ENCODE measurements at places on chromosomes 7 and 10. TPM values are rescaled to one million over a fixed set of nuclear protein-coding genes. Genes with fewer than 3 reads are reported as not detected.

DNA sequence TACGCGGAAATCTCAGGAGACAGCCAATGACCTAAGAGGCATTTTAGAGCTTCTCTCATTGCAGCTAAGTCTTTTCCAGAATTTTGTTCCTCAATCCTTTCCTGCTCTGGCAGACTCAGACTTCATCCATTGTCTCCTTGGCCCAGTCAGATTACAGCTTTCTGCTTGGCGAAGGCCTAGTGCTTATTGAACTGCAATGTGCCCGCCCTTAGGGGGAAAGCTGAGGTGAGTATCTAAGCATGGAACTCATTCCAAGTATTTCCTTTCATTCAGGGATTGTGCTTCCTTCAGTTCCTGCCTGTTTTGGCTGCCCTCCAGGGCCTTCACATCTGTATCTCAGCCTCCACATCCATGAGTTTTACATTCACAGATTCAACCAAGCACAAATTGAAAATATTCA is 37.5 kb downstream of the PRLHR start:
- no peaks in the 10 kb centered on the region for H3K4me1 ChIP-seq
- no peak for DNase-seq
- H3K4me3 ChIP-seq = no peak overlapping the region
- no peaks in the 10 kb centered on the region for H3K27me3 ChIP-seq
- no peak overlapping the region for H3K27ac ChIP-seq

DNA sequence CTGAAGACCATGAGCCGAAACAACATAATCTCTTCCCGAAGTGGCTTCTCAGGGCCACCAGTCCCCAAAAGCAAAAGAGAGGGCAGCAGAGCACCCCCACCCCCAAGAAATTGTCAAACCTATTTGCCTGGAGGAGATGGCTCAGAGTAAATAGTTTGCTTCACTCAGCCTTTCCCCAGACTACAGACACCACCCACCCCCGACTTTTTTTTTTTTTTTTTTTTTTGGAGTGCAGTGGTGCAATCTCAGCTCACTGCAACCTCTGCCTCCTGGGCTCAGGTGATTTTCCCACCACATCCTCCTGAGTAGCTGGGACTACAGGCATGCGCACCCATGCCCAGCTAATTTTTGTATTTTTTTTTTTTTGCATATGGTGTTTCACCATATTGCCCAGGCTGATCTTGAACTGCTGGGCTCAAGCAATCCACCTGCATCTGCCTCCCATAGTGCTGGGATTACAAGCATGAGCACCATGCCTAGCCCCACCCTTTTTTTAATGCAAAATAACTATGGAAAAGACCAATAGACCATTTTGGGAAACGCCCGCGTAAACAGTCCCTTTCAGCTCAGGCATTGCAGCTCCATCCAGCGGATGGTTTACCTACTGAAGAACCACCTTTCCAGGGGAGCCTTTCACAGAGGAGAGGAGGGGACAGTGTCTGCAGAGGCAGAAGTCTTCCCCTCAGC is 9.7 kb downstream of the ZMIZ1 start:
- H3K27me3 ChIP-seq = no peaks in the 10 kb centered on the region
- peaks cover 81% of the 10 kb centered on the region for H3K4me1 ChIP-seq
- H3K36me3 ChIP-seq = no peaks in the 10 kb centered on the region
- H3K27ac ChIP-seq = peak overlapping the region; percentile 61

DNA sequence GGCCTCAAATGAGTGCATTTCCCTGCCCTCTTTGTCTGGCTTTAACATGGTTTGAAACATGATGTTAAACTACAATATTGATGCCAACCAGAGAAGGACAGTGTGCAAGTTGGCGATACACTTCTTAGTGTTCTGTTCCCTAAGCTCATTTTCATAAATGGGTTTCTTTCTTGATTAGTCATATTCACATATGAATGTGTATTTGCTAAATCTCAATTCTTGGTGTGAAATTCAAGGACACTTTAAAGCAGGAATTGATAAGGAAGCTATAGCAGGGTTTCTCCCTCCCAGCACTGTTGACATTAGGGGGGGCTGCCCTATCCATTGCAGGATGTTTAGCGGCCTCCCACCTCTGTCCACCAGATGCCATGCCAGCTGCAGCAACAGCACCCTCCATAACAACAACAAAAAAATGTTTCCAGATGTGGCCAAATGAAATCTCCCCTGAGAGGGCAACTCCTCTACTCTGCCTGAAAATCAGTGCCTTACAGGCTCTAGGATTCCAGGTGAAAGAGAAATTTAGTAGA is 13.1 kb downstream of the CCNY start:
- no peaks in the 10 kb centered on the region for H3K36me3 ChIP-seq
- H3K4me3 ChIP-seq = no peak overlapping the region
- H3K4me1 ChIP-seq = peaks cover 28% of the 10 kb centered on the region
- no peak for DNase-seq
- no peaks in the 10 kb centered on the region for H3K27me3 ChIP-seq

DNA sequence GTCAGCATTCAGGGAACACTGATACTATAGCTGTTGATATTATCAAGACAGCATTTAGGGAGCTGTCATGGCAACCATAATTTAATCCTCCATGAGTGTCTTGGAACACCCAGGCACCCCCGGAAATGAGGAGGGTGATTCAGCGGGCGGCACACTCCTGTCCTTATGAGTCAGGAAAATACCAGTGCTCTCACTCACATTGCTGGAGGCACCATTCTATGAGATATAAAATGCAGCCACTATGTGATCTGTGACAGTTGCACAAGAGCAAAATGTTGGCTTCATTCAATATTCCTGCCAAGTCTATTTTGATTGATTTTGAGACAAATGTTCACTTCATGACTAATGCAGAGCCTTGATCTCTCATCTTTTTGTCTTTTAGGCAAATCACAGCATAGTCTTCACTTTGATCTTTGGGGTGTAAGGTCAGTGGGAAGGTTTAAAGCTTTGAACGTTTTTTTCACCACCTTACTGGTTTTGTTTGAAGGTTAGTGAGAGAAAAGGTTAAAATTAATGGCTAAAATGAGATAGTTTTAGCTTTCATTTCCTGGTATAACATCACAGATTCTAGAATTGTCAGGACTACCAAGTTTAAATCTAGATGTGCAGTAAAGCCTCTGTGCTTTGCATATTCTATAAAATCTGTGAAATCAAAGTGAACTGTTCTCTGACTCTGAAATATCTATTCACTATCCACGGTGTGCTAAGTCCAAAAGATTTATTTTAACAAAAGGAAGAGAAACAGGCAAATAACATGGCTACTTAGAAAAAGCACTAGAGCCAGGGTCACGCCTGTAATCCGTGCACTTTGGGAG is 12.4 kb upstream of the ARHGAP12 start:
- H3K27me3 ChIP-seq = no peaks in the 10 kb centered on the region
- H3K27ac ChIP-seq = no peak overlapping the region
- no peak overlapping the region for H3K4me3 ChIP-seq
- peaks cover 10% of the 10 kb centered on the region for H3K4me1 ChIP-seq
- peak; percentile 95 for DNase-seq

- no peak for DNase-seq
- no peaks in the 10 kb centered on the region for H3K27me3 ChIP-seq
- H3K4me1 ChIP-seq = peaks cover 8% of the 10 kb centered on the region
- H3K36me3 ChIP-seq = no peaks in the 10 kb centered on the region
- H3K27ac ChIP-seq = no peak overlapping the region
Observed at GRCh38 chr7:133696056-133696455, 431.1 kb upstream of the LRGUK start.

- H3K4me1 ChIP-seq = peaks cover 10% of the 10 kb centered on the region
- peaks cover 25% of the 10 kb centered on the region for H3K36me3 ChIP-seq
- peak within 1 kb of the TSS; percentile 88 for H3K27ac ChIP-seq
- H3K4me3 ChIP-seq = peak within 1 kb of the TSS; percentile 95
- H3K27me3 ChIP-seq = no peaks in the 10 kb centered on the region
- DNase-seq = peak; percentile 90
Observed at GRCh38 chr7:136868496-136869000, at the start of gene CHRM2. TSS of gene CHRM2 (plus strand) at chr7:136868652. CDS start at chr7:137014866, 146,214 bp downstream.

GRCh38 chr7:5586279-5586962 is 162.8 kb upstream of the TNRC18 start:
- peaks cover 4% of the 10 kb centered on the region for H3K4me1 ChIP-seq
- DNase-seq = no peak
- H3K36me3 ChIP-seq = no peaks in the 10 kb centered on the region
- H3K27me3 ChIP-seq = peaks cover 16% of the 10 kb centered on the region
- H3K4me3 ChIP-seq = no peak overlapping the region
- no peak overlapping the region for H3K27ac ChIP-seq

- no peaks in the 10 kb centered on the region for H3K27me3 ChIP-seq
- no peaks in the 10 kb centered on the region for H3K4me1 ChIP-seq
- H3K4me3 ChIP-seq = no peak overlapping the region
- no peak overlapping the region for H3K27ac ChIP-seq
Observed at GRCh38 chr7:41750661-41751540, 48.0 kb upstream of the INHBA start.

- no peak overlapping the region for H3K27ac ChIP-seq
- H3K4me3 ChIP-seq = no peak overlapping the region
- H3K36me3 ChIP-seq = no peaks in the 10 kb centered on the region
- H3K27me3 ChIP-seq = no peaks in the 10 kb centered on the region
Observed at GRCh38 chr10:51297438-51297837, 223.2 kb downstream of the PRKG1 start.

DNA sequence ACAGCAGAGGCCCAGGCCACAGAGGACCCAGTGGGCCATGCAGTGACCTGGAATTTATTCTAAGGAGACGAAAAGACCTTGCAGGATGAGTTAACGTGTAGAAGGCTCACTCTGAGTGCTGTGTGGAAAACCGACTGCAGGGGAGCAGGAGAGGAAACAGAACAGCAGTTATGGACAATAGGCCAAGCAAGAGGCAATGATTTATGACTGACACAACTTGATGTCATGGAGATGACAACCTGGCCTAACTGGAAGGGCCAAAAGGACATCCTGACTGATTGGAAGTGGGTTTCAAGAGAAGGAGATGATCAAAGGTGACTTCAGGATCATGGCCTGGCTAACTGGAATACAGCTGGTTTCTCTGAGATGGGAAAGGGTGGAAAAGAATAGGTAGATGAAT is 70.2 kb upstream of the RAPGEF5 start:
- DNase-seq = no peak
- H3K4me3 ChIP-seq = no peak overlapping the region
- H3K27me3 ChIP-seq = no peaks in the 10 kb centered on the region
- no peak overlapping the region for H3K27ac ChIP-seq

- peaks cover 13% of the 10 kb centered on the region for H3K4me1 ChIP-seq
- no peaks in the 10 kb centered on the region for H3K27me3 ChIP-seq
- H3K27ac ChIP-seq = no peak overlapping the region
- H3K4me3 ChIP-seq = no peak overlapping the region
- no peak for DNase-seq
- no peaks in the 10 kb centered on the region for H3K36me3 ChIP-seq
Observed at GRCh38 chr10:119201233-119201632, 6.1 kb upstream of the GRK5 start.

GRCh38 chr7:116223588-116223987 is 13.2 kb downstream of the TES start:
- peaks cover 8% of the 10 kb centered on the region for H3K4me1 ChIP-seq
- no peak for DNase-seq
- no peak overlapping the region for H3K27ac ChIP-seq
- H3K36me3 ChIP-seq = no peaks in the 10 kb centered on the region
- no peak overlapping the region for H3K4me3 ChIP-seq

- no peak overlapping the region for H3K27ac ChIP-seq
- H3K4me3 ChIP-seq = no peak overlapping the region
- no peaks in the 10 kb centered on the region for H3K4me1 ChIP-seq
- no peak for DNase-seq
- H3K27me3 ChIP-seq = peaks cover 12% of the 10 kb centered on the region
Observed at GRCh38 chr10:35972275-35972674, 330.2 kb upstream of the FZD8 start.

DNA sequence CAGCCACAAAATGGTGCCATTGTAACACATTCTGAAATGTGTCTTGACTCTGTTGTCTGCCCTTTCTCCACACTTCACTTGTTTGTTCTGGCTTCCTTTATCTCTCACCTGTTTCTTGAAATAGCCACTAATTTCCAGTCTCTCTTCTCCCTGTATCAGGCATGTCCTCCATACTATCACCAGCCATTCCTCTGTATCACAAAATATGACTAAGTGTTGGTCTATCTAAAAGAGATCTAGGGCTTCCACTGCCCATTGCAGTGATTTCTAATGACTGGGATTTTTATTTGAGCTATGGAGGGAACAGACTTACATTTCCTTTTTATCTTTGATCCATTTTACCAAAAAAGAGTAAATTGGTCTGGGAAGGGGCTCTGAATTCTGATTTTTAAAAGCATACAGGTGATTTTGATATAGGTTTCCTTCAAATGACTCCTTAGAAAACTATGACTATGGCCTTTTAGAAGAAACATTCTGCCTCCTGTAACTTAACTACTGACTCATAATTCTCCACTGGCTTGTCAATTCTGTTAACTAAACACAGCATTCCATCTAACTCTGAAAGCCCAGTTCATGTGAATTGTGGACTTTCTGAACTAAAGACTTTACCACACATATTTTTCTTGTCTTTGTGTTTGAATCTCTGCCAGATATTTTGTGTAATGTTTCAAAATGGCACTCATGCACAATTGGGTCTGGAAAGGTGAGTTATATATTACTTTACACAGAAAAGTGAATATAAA is 1121.4 kb downstream of the XPNPEP1 start:
- DNase-seq = peak; percentile 70
- no peak overlapping the region for H3K4me3 ChIP-seq

DNA sequence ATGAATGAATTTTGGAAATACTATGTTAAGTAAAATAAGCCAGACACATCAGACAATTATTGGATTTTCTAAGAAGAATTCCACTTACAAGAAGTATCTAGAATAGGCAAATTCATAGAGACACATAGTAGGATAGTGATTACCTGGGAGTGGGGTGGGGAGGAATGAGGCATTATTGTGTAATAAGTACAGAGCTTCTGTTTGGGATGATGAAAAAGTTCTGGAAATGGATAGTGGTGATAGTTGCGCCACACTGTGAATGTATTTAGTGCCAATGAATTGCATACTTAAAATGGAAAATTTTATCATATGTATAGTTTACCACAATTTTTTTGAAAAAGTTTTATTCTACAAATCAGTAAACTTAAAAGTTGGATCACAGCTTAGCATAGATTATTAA is 297.2 kb upstream of the KAT6B start:
- no peak overlapping the region for H3K4me3 ChIP-seq
- H3K27ac ChIP-seq = no peak overlapping the region

The CREB5 gene
- total RNA-seq = 11.1 TPM

The PRPF18 gene
- 10.0 TPM for total RNA-seq

The NODAL gene
- not detected for total RNA-seq

The CYP26C1 gene
- total RNA-seq = under 0.01 TPM

The SFTPA1 gene
- not detected for total RNA-seq

The SPOCK2 gene
- not detected for total RNA-seq

The PON3 gene
- not detected for total RNA-seq

The AOAH gene
- total RNA-seq = not detected

The PUS7 gene
- total RNA-seq = 17.0 TPM

All from IMR-90 (cell line).